ENCODE measurements at places on chromosomes 12 and 14.

DNA sequence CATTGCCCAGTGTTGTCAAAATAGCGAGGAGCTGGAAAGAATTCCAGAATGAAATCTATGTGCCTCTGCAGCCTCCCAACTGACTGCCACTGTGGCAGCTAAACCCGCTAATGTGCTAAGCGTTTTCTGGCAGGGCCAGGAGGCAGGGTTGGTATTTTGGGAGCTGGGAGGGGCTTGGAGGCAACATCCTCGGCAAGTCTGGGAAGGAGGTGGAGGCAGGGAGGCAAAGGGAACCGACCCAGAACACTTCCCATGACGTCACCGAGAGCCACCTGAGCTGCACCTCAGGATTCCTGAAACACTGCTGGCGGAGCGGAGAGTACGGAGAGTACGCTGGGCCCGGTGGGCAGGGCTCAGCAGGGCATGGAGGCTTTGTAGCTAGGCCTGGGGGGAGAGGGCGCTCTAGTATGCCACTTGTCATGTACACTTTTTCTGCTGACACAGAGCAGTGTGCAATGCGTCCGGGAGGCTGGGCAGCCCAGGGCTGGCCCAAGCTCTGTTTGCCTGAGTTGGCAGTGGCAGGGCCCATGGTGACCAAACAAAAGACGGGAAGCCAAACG lies 81.5 kb downstream of the DPF3 start:
- peak; percentile 69 for DNase-seq

- no peak for DNase-seq
These were observed 1206.6 kb upstream of the TMEM132C start for GRCh38 chr12:127060310-127060847.

- DNase-seq, result no peak
These were observed 64.5 kb upstream of the VASH1 start for GRCh38 chr14:76696791-76697190.

- peak; percentile 47 for DNase-seq
These were observed 286.0 kb downstream of the ZFP36L1 start for GRCh38 chr14:68506645-68507419.

- DNase-seq, result no peak
These were observed 69.8 kb downstream of the RERG start for GRCh38 chr12:15151161-15152091.

DNA sequence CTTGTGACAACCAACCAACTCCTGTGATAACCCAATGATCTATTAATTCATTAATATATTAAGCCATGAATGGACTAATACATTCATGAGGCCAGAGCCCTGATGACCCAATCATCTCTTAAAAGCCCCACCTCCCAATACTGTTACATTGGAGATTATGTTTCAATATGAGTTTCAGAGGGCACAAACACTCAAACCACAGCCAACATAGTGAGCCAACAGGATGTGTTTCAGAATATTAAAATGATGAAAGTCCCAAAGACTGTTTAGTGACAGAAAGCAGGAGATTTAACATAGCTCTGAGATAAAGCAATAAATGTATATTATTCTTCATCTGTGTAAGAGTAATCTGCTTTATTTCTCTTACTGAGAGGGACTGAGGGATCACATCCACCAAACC lies 71.7 kb downstream of the PTPRO start:
- DNase-seq, result no peak

DNA sequence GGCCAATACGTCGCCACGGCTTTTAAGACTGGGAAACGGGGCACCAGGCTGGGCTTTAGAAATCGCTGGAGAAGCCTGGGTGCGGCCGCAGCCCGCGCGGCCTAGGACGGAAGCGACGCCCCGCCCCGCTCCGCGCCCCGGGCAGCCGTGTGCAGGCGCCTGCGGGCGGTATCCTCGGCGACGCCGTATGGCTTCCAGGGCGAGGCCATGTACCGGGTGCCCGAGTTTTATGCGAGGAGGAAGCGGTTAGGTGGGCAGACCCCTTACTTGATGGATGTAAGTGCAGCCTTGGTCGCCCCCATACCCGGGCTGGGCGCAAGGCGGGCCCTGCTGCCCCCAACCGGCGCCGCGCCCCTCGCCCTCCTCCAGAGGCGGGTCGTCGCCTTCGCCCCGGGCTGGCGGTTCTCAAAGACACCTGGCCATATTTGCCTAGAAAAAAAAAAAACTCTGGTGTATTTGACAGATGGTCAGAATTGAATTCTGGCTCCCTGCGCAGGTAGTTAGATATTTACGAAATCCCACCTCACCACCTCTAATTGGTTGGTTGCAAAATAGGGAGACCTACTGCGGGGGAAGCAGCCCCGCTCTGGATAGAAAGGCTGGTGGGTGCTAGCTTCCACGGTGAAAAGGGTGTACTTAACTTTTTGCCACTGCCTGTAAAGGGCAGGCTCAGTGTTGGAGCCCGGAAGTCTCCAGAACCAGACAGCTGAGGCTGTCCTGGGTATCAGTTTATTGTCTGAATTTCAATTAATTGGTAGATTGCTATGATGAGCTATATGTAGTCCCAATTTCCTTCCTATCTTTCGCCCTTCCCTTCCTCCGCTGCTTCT lies at the start of gene PPP1R36:
Gene PPP1R36 (plus strand): TSS at position 171 of the 830 bp plus-strand sequence. CDS start 37 bp downstream, at position 208.
- DNase-seq, result peak; percentile 41

DNA sequence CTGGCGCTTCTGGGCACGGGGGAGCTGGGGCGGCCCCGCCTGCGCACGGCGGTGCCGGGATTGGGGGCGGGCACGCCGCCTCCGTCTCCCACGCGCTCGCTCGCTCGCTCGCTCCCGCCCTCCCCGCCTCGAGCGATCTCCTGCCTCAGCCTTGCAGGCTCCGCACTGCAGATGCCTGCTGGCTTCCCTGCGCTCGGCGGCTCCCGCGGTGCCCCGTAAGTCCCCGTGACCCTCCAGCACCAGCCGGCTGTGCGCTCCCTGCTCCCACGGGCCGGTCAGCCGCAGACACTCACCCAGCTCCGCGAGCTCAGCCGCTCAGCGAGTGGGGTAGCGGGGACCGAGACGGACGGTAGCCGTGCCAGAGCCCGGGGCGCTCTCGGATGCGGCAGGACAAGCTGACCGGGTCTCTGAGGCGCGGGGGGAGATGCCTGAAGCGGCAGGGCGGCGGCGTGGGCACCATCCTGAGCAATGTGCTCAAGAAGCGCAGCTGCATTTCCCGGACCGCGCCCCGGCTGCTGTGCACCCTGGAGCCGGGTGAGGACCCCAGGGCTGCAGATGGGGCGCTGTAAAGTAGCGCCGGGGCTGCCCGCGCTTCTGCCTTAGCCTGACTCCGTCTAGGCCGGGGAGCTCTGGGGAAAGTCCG lies at the start of gene TBC1D30:
Gene TBC1D30 (plus strand): TSS at position 148 of the 643 bp plus-strand sequence. CDS start 233 bp downstream, at position 381.
- DNase-seq, result peak; percentile 27

DNA sequence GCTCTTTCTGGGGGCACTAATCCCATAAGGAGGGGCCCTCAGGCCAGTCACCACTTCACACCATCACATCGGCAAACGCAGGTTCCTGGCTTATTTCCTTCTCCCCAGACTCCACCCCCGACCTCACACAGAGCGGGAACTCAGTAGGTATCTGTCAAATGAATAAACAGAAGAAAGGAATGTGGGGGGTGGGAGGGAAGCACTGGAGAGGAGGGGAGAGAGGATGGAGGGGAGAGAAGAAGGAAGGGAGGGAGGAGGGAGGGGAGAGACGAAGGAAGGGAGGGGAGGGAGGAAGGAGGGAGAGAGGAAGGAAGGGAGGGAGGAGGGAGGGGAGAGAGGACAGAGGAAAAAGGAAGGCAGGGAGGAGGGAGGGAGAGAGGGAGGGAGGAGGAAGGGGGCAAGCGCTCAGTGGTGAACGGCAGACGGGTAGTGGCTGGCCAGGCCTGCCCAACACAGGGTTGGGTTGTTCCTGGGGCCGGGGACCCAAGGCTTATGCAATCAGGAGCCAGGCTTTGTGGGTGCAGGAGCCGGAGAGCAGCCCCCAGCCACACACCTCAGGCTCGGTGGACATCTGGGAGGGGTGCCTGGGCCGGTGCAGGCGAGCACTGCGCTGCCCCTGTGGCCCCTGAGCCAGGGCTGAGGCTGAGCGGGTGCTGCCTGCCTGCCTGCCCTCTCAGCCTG lies 52.6 kb upstream of the FBRSL1 start:
- DNase-seq, result no peak

- DNase-seq, result no peak
These were observed 48.2 kb downstream of the NELL2 start for GRCh38 chr12:44827832-44828438.

DNA sequence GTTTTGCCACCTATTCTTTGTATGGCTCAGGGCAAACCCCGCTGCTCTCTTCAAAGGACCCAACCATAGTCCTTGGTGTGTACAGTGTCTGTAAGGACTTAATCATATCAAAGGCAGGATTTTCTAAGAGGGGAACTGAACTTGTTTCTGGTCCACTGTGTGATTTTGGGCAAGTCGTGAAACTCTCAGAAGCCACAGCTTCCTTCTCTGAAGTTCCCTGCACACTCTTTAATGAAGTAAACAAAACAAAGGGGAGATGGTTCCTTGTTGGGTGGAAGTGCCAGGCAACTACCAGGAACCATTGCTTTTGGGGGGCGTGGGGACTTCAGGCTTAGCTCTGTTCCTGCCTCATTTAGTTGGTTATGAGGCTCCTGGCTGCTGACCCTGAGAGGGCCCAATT lies 152.4 kb downstream of the VRK1 start:
- DNase-seq, result no peak

DNA sequence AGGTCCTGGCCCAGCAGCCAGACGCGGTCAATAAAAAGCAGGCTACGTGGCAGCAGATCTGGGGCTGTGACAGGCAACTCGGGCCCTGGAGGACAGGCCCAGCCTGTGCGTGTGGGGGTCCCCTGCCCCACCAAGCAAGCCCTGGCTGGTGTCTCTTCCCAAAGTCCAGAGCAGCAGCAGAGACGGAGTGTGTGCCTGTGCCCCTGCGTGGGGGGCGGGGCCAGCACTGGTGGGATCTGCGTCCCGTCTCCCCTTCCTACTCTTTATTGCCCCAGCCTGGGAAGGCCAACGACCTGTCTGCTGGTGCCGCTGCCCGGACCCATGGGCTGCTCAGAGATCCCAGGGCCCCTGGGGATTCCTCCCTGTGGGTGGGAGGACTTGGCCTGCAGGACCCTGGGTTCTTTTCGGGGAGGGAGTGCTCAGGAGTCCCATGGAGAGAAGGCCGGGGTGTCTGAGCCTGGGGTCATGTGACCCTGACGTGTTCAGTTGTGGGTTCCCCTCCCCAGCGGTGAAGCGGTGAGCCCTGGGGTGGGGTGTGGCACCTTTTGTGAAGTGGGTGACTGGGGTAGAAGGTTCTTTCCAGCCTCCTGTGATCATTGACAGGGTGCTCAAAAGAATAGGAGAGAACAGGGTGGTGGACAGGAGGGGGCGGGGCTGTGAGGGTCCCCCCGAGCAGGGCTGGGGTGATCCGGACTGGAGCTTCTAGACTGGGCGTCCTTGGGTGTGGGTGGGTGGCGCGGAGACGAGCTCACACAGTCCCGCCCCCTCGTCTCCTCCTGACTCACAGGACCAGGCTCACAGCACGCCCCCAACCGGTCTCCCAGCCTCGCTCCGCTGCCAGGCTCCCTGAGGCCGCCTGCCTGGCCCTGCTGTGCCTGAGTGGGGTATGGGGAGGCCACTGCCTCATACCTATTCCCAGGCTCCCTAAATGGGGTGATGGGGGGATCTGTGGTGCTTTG lies 22.4 kb downstream of the ASPG start:
- DNase-seq, result peak; percentile 3

DNA sequence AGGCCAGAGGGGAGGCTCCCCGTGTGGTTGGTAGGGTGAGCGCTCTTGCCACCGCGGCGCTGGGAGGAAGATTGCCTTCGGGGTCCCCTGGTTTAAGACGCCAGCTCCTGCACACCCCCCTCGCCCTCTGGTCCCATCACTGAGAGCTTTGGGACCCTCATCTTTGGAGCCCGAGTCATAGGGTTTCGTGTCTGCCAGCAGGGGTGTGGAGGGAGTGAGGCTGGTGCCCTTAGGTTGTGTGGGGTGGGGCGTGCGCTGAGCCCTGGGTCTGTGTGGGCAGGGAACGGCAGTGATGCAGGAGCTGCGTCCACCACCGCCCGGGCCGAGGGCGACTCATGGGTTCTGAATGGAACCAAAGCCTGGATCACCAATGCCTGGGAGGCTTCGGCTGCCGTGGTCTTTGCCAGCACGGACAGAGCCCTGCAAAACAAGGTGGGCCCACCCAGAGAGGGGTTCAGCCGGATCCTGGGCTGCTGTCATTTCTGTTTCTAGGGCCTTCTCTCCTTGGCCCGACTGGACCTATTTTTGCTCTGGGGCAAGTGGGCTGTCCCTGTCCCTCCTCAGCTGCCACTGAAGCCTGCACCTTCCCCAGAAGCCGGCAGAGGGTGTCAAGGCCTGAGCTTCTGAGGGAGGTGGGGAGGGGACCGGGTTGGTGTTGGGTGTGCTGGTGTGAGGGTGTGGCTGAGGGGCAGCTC lies 12.1 kb downstream of the ACADS start:
- no peak for DNase-seq

DNA sequence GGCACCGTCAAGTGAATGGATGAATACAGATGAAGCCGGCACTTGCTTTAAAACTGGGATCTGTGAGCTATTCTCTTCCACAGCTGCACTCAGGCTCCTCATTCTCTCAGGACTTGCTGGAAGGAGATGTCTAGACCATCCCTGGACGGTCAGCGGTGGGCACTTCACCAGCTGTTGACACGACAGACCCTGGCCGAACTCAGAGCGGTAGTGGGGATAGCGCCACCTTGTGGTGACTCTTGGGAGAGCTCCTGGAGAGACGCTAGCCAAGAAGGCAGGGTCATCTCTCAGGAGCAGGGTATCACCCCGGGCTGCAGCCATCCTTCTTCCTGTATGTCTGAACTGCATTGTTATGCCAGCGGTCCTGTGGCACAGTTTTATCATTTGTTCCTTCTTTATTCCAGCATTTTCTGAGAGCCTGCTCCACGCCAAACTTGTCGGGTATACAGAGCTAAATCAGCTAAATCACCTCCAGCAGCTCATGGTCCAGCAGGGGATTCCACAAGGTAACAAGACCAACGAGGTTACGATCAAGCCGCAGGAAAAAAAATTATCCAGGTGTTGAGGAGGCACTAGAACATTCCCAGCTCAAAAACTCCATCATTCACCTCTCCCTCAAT lies 10.0 kb downstream of the WNT1 start:
- peak; percentile 61 for DNase-seq

DNA sequence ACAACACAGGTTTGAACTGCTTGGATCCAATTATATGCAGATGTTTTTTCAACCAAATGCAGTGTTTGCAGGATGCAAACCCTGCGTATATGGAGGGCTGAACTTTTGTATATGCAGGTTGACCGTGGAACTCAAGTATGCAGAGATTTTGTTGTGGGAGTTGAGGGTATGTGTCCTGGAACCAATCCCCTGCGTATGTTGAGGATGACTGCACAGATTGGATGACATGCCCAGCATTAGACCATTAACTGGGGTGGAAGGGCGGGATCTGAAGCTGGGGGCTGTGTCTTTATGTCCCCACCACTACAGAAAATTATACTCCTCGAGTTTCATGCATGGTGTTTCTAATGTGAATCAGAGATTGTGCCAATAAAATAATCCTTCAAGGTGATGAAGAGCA lies 162.2 kb upstream of the RMST start:
- no peak for DNase-seq

GRCh38 chr12:93043877-93044209 lies 114.7 kb upstream of the EEA1 start:
- DNase-seq, result no peak

GRCh38 chr14:60346706-60347105 lies 97.7 kb downstream of the PPM1A start:
- DNase-seq, result no peak

GRCh38 chr12:114286145-114286544 lies 119.8 kb downstream of the TBX5 start:
- no peak for DNase-seq

- no peak for DNase-seq
These were observed 6.6 kb downstream of the EIF5 start for GRCh38 chr14:103340480-103341212.

Data from thyroid gland (tissue), 4 donors.